ENCODE measurements at places on chromosomes 2 and 18.

GRCh38 chr2:45218931-45219339 lies 209.7 kb upstream of the SIX2 start:
- DNase-seq: no peak

DNA sequence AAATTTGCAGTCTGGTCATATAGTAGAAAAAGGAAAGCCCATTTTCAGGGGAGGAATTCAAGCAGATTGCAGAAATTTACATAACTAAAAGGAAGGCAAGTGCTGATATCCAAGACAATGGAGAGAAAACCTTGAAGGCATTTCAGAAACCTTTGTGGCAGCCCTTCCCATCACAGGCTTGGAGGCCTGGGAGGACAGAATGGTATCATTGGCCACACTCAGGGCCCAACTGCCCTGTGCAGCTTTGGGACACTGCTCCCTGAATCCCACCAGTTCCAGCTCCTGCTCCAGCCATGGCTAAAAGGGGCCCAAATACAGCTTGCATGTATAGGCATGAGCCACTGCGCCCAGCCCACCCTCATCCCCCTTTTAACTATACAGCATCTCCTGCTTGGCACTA lies 81.1 kb upstream of the NYAP2 start:
- DNase-seq: no peak

DNA sequence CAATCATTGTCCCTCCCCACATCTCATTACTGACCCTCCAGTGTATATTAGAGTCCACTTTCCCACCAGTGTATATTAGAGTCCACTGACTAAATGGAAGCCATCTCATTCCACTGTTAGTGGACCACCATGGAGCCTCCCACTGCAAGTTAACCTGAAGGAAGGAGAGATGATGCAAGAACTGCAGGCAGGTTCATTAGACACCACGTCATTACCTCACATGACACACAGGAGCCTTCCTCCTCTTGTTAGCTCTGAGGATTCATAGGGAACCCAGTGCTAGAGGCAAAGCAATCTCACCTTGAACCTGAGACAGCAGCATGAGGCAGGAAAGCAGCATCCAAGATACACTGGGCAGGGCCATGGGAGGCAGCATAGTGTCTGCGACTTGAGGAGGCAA lies 523 bp downstream of the REG3A start:
- no peak for DNase-seq

GRCh38 chr2:191533693-191534180 lies 144.2 kb upstream of the NABP1 start:
- no peak for DNase-seq

DNA sequence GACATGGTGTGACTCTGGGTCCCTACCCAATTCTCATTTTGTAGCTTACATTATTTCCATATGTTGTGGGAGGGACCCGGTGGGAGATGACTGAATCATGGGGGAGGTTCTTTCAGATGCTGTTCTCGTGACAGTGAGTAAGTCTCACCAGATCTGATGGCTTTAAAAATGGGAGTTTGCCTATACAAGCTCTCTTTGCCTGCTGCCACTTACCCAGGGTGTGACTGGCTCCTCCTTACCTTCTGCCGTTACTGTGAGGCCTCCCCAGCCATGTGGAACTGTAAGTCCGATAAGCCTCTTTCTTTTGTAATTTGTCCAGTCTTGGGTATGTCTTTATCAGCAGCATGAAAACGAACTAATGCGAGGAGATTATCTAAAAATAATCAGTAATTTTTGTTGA lies 1683.2 kb upstream of the SLC39A10 start:
- no peak for DNase-seq

- DNase-seq: no peak
These were observed 51.7 kb upstream of the OTX1 start for GRCh38 chr2:62998949-62999348.

DNA sequence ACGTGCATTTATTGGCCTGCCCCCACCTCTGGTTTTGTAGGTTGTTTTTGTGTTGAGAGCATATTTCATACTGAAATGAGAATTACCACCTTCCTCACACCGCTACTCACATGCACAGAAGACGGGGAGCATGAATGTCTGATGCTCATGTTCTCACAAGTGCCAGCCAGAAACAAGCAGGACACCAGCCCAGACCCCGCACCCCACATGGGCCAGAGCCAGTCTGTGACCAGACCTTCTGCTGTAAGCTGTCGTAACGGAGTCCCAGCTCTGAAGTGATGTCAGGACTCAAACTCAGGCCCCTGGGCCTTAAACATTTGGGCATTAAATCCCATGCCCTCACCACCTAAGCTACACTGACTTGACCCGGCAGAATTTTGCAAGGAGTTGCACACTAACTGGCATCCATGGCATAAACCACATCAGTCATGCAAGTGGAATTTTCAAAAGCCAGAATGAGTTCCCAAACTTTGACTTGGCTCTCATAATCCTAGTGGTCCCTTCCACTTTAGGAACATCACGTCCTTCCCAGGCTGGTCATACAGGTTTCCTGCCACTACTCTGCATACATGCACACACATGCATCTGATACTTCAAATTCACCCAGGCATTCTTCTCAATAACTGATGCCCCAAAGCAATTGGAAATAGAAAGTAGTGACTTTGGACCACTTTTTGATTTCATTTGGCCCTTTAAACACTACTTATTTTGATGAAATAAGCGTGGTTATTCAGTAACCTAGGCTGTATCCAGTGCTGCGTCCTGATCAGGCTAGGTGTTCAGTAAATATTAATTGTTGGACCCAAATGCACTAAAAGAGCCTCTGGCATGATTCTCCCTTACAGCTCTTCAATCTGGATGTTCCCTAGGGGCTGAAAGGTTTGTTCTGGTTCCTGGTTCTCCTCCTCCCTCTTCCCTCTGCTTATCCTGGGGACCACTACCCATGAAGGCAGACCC lies 223.1 kb upstream of the ID2 start:
- DNase-seq: no peak

DNA sequence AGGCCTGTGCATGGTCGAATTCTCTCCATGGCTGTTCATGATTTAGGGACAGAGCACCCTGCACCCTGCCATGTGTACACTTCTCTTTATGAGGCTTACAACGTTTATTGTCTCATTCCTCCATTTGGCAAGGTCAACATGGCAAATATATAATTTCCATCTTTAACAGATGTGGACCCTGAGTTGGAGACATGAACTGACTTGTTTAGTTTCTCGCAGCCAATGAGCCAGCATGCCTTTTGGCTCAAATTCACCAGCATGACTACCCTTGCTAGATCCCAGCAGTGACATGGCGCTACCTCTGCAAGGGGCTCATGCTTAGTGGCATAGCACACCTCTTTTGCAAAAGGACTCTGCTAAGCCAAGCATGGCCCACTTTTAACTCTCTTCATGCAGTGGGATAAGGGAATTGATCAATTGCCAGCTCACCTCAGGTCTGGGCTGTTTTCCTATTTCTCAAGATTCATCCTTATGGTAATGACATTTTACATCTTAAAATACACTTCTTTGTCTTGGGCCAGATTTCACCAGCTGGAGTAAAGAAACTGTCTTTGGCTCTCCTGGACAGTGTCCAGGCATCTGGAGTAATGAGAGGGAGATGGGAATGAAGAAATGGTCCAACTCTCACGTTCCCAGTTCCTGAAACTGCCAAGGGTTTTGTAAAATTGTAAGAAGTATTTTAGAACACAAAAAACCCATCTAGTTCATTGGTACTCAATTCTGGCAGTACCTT lies 159.5 kb downstream of the SETBP1 start:
- DNase-seq: no peak

- DNase-seq: no peak
These were observed 804.4 kb upstream of the CELF4 start for GRCh38 chr18:38369772-38370690.

DNA sequence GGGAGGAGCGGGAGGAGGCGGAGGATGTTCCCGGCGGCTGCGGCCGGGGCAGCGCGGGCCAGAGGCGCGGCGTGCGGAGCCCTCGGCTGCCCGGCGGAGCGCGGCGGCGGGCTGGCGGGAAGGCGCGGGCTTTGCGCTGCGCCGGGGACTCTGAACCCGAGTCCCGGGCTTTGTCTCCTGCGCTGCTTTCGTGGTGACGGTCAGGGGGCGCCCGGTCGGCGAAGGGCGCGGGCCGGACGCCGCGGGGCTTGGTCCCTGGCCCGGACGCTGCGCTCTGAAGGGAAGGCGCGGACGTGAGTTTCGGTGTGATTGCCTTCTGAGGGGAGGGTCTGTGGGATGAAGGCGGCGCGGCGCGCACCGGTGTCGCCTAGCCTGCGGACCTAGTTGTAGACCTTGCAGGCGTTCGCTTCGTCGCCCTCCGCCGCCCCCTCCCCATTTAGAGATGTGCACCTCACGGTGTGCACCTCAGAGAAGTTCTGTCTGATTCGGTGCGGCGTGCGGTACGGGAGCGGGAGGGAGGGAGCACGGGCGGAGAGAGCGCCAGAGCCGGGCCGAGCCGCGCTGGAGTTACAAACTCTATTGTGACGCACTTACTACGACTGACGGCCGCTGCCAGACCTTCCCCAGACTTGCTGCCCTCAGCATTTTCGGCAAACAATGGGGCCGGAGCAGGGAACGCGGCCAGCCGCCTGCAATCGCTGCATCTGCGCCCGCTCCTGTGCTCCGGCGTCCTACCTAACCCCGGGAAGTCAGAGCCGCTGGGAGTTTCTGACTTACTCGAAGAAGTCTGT lies 2.1 kb downstream of the BCL2L11 start:
- no peak for DNase-seq

DNA sequence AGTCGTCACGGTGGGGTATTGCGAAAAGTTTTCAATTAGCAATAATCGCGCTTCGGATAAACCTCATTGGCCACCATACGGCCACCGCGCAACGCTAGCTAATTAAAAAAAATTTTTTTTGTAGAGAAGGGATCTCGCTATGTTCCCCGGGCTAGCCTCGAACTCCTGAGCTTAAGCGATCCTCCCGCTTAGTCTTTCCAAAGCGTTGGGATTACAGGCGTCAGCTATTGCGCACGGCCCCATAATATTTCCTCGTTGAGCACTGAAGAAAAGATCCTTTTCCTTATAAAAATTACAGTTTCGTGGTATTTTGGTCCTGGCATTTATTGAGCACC lies 759 bp upstream of the ACTR1B start:
- no peak for DNase-seq

GRCh38 chr2:26959331-26959730 lies 11.1 kb upstream of the MAPRE3 start:
- DNase-seq: no peak

DNA sequence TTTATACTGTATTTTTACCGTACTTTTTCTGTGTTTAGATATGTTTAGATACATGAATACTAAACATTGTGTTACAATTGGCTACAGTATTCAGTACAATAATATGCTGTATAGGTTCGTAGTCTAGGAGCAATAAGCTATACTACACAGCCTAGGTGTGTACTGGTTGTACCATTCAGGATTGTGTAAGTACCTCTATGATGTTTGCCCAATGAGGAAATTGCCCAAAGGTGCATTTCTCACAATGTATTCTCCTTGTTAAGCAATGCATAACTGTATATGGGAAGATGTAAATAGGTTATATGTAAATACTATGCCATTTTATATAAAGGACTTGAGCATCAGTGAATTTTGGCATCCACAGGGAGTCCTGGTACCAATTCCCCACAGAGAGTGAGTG lies 10.7 kb downstream of the EIF2AK2 start:
- no peak for DNase-seq

DNA sequence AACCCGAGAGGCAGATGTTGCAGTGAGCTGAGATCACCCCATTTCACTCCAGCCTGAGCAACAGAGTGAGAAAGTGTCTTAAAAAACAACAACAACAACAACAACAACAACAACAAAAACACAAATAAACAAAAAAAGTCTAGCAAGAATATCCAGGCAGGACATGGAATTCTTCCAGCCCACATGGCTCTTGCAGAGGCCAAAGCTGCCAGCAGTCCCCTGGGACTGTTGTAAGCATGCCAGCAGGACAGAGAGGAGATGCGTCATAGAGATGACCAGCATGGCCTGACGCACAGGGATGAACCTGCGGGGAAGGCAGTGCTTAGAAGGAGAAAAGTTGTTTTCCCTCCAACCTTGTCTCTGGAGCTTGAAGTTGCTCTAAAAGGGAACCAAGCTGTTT lies 182.3 kb upstream of the PGAP1 start:
- peak; percentile 85 for DNase-seq

- no peak for DNase-seq
These were observed 766.4 kb downstream of the BCL11A start for GRCh38 chr2:59787095-59787494.

DNA sequence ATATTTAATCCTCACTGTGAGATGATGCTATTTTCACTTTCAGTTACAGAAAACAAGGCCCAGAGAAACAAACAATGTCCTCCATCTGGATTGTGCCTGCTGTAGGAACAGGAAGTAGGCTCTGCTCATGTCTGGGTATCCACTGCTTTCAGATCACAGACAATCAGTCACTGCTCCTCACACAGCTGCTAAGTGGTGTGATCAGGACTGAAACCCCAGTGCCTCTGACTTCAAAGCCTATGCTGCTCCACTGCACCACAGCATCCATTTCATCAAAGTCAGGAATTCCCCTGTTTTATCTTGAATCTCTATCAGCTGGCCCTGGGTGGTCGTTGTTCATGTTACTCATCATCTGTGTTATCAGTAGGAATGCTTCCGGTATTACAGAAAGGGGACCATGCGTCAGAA lies 303.8 kb upstream of the TRIB2 start:
- DNase-seq: no peak

DNA sequence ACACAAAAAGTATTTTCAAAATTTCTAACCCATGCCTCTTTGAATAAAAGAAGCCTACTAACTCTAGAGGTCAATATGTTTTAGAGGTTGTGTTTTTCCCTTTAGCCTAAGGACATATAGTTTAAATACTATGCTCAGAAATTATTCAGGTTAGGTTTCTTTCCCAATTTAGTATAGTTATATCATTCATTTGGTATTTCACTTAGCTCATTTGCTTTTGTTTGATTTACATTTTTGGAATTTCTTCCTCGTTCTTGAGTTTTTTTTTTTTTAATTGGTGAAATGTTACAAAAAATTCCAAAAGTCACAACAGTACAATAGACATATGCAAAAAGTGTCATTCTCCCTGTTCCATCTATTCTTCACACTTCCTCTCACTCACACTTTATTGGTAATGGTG lies 371.3 kb upstream of the TNP1 start:
- DNase-seq: no peak

DNA sequence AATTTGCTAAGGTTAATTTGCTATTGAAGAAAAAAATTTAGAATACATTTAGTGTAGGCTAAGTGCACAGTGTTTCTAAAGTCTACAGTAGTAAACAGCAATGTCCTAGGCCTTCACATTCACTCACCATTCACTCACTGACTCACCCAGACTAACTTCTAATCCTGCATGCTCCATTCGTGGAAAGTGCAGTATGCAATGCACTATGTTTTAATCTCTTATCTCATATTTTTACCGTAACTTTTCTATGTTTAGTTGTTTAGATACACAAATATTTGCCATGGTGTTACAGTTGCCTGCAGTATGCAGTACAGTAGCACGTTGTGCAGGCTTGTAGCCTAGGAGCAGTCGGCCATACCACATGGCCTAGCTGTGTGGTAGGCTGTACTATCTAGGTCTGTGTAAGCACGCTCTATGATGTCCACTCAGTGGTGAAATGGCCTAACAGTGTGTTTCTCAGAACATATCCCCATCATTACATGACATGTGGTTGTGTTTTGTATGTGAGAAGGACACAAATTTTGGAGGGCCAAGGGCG lies 18.1 kb upstream of the RFX8 start:
- DNase-seq: no peak

- DNase-seq: no peak
These were observed 250.0 kb downstream of the DSEL start for GRCh38 chr18:67266246-67267237.

All from smooth muscle cell of the brain vasculature (primary cell).